Amygdala (tissue), 56 donors: ENCODE measurements at places on chromosomes 16 and 17.

DNA sequence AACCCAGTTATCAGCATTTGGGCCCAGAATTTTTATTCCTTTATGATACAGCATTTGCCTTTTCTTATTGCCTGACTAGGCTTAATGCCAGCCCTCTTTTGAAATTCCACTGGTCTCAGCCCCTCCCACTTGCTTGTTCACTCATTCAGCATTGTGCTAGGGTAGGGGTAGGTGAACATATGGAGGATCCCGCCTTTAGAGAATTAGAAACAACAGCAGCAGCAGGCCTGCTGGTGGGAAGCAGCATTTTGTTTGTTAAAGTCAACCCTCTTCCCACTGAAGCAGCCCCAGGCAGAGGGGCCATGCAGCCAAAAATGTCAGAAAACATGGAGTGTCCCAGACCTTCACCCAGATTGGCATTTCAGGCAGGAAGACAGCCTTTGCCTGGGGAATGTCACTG lies 1355.2 kb downstream of the CDH8 start:
- no peak for DNase-seq

GRCh38 chr16:28542646-28543045 lies 3.9 kb upstream of the NUPR1 start:
- DNase-seq: no peak

DNA sequence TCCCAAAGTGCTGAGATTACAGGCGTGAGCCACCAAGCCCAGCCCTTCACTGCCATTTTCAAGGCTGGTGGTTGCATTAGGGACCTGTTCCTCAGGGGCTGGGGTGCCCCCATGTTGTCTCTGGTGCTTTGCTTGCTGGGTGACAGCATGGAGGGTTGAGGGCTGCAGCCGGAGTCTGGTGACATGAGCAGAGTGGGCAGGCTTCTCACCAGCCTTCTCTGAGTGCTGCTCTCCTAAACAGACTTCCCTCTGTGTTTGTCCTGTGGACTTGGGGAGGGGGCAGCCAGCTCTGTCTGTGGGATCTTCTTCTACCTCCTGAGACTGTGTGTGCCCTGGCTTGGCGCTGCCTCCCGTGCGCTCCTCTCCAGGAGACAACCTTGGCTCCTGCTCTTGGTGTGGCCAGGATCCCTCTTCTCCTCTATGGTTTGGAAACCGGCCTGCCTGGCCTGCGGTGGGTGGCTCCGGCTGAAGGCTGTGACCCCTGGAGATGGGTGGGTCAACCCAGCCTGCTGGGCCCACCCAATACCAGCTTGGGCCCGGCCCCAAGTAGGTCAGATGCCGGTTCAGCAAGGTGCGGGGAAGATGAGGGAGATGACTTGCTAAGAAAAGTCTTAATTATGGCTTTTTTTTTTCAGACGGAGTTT lies 72.1 kb downstream of the PDPK1 start:
- DNase-seq: no peak

GRCh38 chr16:4006397-4006999 lies 109.7 kb downstream of the ADCY9 start:
- DNase-seq: no peak

DNA sequence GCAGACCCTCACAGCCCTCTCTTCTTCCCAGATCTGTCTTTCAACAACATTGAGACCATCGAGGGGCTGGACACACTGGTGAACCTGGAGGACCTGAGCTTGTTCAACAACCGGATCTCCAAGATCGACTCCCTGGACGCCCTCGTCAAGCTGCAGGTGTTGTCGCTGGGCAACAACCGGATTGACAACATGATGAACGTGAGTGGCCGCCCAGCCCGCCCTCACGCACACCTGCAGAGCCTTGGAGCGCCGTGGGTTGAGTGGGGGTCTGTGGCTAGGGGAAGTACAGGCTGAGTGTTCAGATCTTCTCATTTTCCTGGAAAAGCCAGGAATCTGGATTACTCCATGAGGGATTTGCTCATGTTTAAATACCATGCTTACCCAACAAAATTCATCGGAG lies 15.2 kb downstream of the DRC3 start:
- no peak for DNase-seq

- no peak for DNase-seq
These were observed 1.8 kb downstream of the COG1 start for GRCh38 chr17:73194514-73195222.

DNA sequence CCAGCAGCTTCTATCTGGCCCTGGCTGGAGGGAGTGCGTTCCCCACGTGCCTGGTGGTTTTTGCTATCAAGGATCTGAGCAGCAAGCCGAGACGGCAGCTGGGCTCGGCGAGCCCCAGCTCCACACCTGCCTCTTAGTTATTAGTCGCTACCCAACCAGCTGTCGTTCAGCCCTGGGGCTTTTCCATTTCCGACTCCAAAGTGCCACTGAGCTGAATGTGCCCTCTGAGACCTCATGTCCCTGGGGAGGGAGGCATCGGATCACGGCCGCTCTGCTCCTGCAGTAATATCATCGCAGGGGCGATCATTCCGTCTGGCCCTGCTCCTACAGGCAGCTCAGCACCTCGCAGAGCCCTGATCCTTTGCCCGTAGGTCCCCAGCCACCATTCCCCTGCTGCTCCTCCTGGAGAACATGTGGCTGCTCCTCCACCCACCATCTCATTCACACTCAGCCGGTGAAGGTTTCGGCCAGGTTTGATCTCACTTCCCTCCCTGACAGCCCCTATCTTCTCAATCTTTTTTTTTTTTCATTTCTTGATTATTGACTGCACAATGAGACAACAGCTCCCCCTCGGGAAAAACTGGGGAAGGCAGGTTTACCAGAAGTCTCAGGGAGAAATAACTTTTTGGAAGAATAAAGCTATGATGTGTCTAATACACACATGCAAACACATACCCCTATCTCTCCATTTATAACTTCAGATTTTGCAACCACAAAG lies 86.7 kb downstream of the ZFHX3 start:
- no peak for DNase-seq
